Renal cortex interstitium (tissue), 15 donors: ENCODE measurements at places on chromosomes 6 and 20.

- no peak for DNase-seq
Measured at GRCh38 chr6:1869769-1870168, 260.1 kb downstream of the FOXC1 start.

DNA sequence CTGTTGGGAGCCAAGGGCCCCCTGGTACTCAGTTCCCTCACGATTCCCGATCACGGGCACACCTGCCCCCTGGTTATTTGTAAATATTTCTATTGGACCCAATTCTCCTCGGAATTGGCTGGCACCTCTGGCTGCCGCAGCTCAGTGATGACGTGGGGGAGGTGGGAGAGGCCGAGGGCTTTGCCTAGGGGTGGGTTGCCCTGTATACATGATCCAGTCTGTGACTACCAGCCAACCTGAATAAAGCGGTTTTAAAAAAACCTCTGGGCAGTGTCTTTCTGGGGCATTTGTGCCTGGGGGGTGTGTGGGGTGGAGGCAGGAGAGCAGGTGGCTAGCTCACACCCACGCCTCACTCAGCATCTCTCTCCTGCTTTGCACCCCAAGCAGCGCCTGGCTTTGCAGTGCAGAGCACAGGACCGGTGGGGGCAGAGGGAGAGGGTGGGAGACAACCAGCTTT is 42.2 kb downstream of the VSTM2L start:
- no peak for DNase-seq

DNA sequence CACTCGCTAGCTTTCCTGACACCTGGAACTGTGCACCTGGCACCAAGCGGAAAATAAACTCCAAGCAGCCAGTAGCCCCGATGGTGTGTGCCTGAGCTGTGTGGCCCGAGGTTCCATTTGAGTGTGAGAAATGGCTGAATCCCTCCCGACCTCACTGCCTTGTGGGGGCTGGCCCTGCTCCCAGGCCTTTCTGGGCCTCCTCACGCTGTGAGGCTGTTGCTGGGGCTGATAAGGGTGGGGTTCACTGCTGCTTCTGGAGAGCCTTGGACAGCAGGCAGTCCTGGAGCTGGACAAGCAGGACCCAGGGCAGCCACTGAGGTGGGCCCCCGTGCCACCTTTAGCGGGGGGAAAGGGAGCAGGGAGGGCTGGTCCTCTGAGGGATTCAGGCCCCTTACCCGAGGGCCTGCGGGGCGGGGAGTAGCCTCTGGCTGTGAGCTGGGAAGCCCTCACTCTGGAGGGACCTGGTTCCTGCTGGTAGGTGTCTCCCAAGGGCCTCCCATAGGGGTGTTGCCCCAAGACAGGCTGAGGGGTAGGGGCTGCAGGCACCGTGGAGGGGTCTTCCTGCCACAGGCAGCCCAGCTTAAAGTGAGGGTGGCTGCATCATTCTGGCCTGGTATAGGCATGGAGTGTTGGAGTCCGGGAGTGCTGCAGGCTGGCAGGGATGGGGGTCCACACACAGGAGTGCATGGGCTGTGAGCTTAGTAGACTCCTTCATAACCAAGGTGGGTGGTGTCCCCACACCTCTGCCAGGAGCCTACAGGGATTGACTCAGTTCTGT is 1.7 kb downstream of the PPDPF start:
- DNase-seq: no peak

DNA sequence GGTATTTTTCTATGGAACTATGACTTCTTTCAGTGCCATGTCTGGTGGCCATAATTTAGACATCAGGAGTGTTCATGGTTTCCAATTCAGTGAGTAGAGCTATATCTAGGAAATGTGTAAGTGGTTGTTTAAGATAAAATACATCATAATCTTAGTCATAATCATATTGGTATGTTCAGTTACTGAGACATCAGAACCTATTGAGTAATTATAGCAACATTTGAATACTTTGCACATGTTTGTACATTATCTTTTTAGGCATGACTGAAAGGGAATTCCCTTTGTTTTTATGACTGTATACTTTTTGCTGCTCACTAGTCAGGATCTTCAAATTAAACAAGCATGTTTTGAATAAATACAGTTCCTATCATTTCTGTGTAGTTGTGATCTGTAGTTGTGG is 64.0 kb downstream of the STXBP5 start:
- DNase-seq: no peak

DNA sequence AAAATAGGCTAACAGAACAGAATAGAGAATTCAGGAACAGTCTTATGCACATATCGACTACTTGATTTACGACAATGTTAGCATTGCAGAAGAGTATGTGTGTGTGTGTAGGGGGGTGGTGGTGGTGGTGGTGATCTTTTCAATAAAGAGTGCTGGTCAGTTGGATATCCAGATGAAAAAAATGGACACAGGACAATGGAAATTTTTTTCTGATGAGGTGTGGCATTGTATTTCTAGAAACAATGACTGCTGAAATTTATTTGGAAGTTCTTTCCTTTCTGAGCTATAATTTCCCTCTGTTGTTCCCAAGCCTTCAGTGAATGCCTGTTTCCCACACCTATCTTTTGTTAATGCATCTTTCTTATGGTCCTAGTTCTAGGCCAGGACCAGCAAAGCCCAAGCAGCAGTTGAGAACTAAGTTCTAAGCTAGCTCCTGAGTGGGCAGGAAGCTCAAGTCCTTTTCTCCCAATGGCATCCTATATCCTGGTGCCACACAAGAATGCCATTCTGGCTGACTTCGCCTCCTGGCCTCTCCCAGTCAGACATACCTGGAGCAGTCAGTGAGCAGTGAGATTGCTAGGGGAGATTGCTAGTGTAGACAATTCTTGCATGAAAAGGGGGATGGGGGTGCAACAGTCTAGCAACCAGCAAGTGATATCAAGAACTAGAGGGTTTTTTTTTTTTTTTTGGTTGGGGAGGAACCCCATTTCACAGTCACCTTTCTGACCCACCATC is 1.2 kb upstream of the TOX2 start:
- no peak for DNase-seq

DNA sequence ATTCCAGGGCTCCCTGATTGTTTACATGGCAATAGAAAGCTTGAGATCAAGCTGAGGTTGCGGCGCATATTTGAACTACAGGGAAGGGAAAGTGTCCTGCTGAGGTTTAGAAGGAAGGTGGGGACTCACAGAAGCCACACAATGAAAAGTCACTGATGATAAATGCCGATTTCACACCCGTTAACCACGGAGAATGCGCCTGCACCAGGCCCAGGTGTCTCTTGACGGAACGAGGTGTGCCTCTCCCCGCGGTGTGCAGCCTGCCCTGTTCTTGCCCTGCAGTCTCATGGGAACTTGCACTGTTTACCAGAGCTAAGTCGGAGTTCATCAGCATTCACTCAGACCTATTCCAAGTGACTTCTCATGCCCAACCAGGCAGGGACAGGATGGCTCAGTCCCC is 90.3 kb downstream of the LY86 start:
- DNase-seq: no peak

GRCh38 chr6:93392797-93393196 is 26.6 kb downstream of the EPHA7 start:
- DNase-seq: no peak

DNA sequence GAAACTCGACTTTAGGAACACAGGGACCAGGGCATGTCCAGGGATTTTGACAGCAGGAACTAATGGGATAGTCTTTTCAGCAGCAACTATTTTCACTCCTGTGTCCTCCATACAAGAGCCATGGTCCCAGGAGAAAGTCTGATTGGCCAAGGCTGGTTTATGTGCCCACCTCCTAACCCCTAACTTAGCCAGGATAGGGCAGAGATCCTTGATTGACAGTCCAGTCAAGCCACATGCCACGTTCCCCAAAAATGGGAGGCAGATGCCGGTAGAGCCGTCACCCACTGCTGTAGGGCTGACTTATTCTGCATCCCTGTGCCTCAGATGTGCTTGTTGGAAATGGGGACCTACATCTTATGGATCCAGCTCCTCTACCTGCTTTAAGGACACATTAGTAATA is 22.3 kb downstream of the SLC2A10 start:
- no peak for DNase-seq

DNA sequence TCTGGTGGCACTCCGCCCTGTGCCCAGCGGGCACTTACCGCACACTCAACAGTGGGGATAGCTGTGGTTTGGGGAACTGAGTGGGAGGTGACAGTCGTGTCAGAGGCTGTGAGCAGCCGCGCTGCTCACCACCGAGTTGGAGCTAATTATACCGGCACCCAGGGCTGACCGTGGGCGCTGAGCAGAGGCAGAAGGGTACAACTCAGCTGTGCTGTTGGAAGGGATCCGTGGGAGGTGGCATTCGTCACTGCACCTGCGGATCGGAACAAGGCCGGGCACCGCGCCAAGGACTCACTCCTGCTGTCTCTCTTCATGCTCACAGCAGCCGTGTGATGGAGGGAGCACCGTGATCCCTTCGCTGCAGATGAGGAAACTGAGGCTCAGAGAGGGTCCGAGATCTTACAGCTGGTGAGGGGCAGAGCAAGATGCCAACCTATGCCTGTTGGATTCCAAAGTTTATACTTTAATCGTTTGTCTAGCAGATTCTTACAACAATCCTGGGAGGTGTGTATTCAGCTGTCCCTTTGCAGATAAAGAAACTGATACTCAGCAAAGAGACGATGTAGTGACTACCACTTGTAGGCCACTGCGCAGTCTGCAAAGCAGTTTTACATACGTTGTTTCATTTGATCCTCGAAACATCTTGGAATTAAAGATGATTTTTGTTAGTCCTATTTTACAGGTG is 713 bp upstream of the ELMO2 start:
- DNase-seq: no peak

GRCh38 chr20:25294459-25295385 is 46.8 kb downstream of the PYGB start:
- peak; percentile 29 for DNase-seq

DNA sequence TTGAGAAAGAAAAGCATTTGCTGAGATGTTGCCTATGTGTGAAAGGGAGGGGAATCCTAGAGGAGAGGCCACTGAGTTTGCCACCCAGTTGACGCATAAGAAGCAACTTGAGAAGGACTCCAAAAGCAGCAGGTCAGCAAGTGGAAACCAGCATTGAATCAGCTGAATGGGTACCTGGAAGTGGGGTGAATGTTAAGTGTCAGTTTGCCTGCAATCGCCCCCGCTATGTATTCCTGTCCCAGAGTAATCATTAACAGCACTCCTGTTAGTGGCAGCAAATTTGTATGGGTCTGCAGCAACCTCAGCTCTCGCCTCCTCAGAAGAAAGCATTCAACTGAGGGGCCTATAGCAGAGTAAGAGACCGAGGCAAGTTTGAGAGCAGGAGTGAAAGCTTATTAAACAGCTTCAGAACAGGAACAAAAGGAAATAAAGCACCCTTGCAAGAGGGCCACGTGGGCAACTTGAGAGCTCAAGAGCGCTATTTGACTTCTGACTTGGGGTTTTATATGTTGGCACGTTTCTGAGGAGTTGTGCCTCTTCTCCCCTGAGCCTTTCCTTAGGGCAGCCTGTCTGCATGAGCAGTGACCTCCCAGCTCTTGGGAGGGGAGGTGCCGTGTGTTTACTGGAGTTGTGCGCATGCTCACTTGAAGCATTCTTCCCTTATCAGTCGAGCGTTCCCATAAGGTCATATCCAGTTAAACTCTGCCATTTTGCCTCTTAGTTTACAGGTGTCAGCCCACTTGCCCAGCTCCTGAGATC is 122.6 kb upstream of the PHACTR1 start:
- no peak for DNase-seq

DNA sequence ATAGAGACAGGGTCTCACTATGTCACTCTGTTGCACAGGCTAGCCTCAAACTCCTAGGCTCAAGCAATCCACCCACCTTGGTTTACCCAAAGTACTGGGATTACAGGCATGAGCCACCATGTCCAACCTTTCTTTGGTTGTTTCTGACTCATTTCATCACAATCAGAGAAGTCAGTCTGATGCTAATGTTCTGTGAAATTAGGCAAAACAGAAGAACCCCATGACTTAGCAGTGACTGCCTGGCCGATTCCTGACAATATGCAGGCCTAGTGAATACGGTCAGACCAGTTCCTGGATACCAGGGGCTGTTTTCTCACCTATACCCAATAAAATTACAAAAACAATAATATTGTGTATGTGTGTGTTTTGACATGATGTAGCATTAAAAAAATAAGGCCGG is 58.8 kb upstream of the BTN3A2 start:
- no peak for DNase-seq

- DNase-seq: no peak
Measured at GRCh38 chr6:71727632-71728294, 158.6 kb upstream of the RIMS1 start.

GRCh38 chr6:137638926-137639706 is 144.9 kb upstream of the OLIG3 start:
- DNase-seq: no peak

DNA sequence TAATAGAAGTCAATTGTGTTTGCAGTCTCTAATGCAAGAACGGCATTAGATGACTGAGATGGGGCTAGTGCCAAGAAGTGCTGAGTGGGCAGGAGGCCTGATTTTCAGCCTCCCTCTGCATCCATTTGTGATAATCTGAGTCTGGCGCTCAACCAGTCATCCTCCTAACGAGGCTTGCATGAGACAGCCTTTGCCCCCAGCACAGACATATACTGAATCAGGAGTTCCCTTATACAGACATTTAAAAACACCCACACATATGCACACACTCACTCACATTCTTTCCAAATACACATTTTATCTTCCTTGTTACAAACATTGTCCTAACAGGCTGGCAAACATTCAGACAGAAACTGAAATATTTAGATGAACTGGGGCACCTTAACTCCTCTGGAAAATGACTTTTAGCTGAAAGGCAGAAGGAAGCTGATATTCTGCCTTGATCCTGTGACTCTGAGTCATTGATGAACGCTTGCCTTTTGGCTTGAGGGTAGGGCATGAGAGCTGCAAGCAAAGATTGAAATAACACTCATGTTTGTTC is 562.3 kb downstream of the DHX35 start:
- DNase-seq: no peak

- peak; percentile 52 for DNase-seq
Measured at GRCh38 chr6:38493931-38494547, 145.7 kb downstream of the BTBD9 start.

DNA sequence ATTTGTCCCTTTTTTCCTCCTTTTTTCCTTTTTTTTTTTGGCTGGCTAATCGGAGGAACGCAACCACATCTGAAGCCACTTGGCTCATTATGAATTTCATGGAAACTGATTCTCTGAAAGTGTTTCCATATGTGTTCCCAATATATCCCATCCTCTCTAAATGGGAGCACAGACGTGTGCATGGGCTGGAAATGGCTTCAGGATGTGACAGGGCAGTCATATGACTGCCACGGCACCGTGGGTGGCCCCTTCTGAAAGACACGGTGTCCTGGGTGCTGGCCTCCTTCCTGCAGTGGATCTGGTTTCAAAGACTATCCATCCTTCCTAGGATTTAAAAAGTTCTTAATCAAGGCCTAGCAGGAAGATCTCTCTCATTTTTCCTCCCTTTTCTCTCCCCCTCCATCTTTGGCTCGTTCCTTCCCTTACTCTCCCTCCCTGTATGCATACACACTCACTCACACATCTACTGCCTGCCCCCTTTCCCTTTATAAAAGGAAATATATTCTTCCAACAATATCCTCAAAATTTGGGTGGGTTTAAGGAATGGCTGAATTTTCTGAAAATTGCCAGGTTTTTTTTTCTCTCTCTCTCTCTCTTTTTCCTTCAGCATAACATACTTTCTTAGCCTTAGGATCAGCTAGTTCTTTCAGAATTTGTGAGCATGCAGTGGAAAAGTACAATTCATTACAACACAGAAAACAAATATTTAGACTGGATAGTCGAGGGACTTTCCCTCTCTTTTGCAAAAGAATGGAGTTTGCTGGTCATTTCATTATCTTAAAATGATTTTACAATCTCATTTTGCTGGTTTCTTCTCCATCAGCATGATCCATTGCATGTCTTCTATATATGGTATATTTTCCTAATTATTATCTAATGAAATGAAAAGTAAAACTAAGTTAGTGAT is 161.2 kb upstream of the SUPT3H start:
- DNase-seq: no peak
